Fibroblast of the aortic adventitia (primary cell): ENCODE measurements at places on chromosomes 12 and 14.

GRCh38 chr12:57439762-57440266, 5.2 kb downstream of the INHBC start:
- no peak for DNase-seq

- DNase-seq: no peak
Measured at GRCh38 chr14:103301512-103302354, 32.3 kb upstream of the EIF5 start.

DNA sequence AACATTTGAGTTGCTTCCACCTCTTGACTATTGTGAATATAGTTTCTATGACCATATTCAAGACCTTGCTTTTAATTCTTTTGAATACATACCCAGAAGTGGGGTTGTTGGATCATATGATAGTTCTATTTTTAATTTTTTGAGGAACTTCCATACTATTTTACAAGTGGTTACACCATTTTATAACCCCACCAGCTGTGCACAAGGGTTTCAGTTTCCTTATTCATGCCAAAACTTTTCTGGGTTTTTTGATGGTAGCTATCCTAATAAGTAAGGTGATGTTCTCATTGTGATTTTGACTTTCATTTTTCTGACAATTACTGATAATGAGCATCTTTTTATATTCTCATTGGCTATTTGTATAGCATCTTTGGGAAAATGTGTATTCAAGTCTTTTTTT, 109.4 kb upstream of the GARIN2 start:
- no peak for DNase-seq

DNA sequence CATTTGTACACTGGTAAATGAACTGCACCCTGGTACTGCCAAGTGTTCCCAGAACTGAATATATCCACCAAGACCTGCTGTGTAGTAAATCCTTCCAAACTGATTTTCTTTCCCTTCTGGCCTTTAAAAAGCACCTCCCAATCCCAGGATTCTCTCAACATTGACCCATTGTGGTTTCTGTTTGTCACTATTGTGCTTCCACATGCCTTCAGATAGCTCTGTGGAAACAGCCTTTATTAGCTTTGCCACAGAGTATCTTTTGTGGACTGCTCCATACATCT, 949 bp upstream of the KIF21A start:
- DNase-seq: no peak

DNA sequence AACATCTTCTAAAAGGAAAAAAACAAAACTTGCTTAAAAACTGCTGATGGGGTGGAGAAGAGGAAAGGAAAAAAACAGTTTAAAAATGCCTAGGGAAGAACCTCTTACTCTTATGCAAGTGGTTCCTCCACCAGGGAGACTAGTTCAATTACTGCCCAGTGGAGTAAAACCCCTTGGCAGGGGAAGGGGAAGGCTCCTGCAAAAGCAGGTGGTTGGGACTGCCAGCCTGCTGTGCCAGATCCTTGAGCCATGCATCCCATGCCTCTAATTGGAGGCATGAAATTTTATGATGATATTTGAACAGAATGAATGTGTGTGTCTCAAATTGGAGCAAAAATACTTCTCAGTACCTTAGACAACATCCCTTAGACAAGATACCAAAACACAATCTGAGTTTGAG, 118.8 kb downstream of the FSCB start:
- no peak for DNase-seq

DNA sequence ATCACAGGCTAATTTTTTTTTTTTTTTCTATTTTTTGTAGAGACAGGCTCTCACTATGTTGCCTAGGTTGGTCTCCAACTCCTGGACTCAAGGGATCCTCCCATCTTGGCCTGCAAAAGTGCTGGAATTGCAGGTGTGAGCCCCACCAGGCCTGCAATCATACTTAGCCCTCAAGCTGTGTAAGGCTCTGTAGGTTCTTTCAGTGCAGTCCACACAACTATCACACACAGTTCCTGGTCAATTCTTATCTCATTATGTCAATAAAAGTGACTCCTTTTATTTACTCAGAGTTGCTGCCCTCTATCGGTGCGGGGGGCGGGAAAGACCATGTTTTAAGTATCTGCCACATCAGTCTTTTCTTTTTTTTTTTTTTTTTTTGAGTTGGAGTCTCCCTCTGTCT, 29.0 kb downstream of the SLC2A3 start:
- peak; percentile 46 for DNase-seq

GRCh38 chr14:90726656-90727055, 89.6 kb downstream of the TTC7B start:
- DNase-seq: peak; percentile 75

DNA sequence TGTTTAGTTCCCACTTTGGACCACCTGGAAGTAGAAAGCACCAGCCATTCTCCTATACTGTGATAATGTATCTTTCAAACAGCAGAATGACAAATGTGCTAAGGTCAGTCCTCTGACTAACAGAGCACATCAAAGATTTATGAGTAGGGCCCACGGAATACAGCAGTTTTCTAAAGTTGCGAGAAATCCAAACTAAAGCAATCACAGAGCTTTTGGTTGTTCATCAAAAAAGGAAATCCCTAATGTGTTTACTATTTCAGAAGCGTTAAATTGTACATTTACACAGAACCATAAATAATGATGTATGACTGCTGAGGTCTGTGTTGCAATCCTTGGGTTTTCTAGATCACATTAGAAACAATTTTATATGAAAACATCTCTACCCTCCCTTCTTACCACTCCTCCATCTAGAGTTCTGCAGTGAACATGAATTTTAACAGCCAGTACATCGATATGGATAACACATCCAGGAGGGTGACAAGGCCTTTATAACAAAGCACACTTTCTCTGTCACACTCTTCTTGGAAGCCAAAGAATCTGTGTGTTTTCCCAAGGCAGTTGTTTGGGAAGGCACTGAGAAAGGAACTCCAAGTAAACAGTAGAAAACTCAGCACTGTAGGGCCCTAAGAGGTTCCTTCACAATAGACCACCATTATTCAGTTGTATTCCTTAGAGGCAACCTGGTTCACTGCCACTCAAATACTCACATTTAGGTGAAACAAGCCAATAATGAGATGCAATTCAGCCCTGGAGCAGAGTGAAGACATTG, 7.3 kb downstream of the KITLG start:
- no peak for DNase-seq

- DNase-seq: no peak
Measured at GRCh38 chr12:109612003-109612402, 38.4 kb downstream of the MVK start.

DNA sequence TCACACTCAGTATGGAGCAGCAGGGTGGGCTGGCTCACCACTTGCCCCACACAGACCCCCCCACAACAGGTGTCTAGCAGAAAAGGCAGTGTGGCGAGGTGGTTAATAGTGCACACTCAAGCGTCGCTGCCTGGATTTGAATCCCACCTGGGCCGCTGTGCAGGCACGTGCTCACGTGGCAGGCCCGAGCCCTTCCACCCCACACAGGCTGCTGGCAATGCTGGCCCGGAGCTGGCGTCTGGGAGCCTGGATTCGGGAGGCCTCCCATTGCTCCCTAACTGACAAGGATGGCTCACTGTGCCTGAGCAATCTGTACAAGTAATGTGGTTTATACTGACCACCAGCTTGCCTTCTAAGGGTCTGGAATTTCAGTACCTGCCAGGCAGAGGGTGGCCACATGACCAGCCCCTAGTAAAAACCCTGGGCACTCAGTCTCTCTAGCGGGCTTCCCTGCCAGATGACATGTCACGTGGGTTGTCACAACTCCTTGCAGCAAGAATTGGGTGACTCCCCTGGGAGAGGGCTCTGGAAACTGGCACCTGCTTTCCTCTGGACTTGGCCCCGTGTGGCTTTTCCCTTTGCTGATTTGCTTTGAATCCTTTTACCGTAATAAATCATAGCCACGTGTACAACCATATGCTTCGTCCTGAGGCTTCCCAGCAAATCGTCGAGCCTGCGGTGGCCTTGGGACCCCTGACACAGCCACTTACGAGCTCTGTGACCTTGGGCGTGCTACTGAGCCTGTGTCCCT, 72.8 kb downstream of the SCARB1 start:
- DNase-seq: no peak

DNA sequence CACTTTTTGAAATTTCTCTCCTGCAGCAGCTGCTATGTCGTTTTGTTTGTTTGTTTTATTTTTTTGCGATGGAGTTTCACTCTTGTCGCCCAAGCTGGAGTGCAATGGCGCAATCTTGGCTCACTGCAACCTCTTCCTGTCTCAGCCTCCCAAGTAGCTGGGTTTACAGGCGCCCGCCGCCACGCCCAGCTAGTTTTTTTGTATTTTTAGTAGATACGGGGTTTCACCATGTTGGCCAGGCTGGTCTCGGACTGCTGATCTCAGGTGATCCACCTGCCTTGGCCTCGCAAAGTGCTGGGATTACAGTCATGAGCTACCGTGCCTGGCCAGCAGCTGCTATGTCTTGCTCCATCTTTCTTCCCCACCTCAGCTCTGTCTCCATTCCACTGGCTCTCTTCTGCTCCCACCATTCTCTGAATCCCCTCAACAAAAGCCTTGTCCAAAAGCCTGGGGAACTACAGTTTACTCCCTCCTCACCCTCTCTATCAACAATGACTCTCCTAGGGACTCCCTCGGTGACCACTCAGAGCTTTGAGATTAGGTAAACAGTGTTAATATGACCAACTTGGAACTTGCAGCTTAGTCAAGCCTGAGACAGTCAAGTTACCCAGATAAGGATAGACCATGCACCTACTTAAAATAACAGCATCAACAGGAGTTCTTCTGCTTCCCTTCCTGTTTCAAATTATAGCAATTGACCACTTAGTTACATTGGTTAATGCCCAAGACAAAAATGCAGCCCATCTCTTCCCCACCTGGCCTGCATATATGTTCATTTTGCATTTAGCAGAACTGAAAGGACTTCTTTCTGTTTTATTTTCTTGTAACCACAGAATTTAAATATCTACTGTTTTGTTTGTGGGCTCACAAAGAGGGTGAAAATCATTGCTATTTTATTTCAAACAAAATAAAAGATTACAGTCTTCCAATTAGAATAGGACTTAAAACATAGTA, 189.0 kb upstream of the AMIGO2 start:
- DNase-seq: no peak

- no peak for DNase-seq
Measured at GRCh38 chr12:51692016-51692415, 101.0 kb downstream of the SCN8A start.

DNA sequence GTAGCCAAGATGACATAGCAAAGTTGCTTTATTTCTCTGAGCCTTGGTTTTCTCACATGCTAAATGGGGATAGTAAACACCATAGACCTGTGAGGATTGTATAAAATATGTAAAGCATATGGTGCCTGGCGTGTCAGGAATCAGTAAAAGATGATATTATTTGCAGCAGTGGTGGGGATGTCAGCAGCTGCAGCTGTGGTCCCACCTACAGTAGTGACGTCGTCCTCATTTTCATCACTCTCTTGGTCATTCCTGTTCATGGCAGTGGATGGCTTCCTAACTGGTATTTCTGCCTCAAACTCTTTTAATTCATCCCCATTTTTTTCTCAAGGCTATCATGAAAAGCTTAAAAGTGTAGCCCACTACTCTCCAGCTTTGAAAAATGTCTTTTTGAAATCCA, 12.1 kb downstream of the BMAL2 start:
- DNase-seq: no peak

GRCh38 chr12:26195250-26195640, at the start of gene SSPN:
TSS of gene SSPN (plus strand) at chr12:26195573. CDS start at chr12:26195673, 100 bp downstream.
- DNase-seq: peak; percentile 63

DNA sequence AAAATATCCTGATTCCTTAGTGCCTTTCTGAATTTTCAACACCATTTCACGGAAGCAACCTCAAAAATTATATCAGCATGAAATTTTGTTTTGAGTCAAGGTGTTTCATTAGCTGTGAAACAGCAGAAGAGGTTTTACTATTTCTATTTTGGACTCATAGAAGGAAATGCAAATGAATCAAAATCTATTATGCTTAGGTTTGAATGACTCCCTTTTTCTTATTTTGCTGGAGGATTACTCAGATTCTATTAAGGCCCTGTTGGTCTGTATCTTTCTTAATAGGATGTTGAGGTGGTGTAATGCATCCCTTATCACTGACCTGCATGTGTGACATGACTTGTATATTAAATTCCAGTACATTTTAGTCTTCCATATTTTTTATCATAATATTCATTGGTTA, 165.8 kb downstream of the TMTC2 start:
- DNase-seq: no peak

- DNase-seq: no peak
Measured at GRCh38 chr12:64525461-64526160, 73.7 kb downstream of the TBK1 start.

DNA sequence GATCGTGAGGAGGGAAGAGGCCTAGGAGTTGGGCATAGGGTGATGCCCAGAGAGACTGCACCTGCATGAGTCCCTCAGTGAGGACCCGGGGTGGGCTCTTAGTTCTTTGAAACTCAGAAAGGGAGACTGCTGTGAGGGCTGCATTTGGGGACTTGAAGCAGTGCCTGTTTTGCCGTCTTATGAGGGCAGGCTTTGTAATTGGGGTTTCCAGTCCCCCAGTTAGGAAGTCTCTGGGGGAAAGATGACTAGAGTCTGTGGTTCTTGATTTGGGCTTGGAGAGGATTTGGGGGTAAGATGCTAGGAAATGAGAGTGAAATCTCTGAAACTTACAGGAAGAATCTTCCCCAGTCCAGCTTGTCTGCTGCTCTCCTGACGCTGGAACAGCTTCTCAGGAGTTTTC, 99.6 kb downstream of the ARF6 start:
- DNase-seq: no peak

GRCh38 chr14:63605041-63605532, 36.6 kb downstream of the WDR89 start:
- DNase-seq: no peak

- DNase-seq: no peak
Measured at GRCh38 chr14:70791971-70792370, 17.3 kb downstream of the MAP3K9 start.

- DNase-seq: no peak
Measured at GRCh38 chr12:23945249-23945648, 4.2 kb downstream of the SOX5 start.

DNA sequence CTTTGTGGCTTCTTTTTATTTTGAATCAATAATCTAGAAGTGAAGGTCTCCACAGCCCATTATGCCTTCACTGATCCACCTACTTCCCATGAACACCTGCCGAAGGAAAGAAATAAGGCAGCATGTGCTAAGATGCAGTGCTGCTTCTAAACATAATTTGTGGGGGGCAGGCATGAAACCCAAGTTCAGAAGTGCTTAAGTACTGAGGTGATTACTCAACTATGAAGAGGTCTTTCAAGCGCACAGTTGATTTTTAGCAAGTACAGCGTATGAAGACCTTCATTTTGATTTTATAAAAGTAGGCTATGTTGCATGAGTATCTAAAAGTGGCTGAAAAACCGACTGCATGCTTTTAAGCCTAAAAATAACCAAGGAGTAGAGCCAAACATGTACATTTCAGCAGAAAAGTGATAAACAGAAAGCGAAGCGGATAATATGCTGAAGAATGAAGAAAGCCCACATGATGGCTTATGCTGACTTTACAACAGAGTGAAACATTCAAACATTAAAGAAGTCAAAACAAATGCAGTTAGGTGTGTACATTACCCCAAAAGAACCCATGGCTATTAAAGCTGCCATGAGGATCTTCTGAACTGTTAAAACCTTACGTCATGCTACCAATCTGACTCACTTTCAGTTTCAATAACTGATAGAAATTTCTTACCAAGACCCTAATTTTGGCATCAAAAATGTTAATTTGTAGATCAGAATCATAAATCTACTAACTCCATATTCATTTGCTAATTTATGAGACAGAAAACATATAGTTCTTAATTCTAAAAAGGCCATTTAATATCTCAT, 29.3 kb downstream of the KICS2 start:
- DNase-seq: no peak
